Left ventricle myocardium superior (tissue), 1 donor: ENCODE measurements at places on chromosomes 12 and 14.

GRCh38 chr14:28305938-28306337 is 460.6 kb upstream of the FOXG1 start:
- DNase-seq, result no peak

GRCh38 chr12:75315518-75315917 is 14.6 kb downstream of the CAPS2 start:
- DNase-seq, result no peak

DNA sequence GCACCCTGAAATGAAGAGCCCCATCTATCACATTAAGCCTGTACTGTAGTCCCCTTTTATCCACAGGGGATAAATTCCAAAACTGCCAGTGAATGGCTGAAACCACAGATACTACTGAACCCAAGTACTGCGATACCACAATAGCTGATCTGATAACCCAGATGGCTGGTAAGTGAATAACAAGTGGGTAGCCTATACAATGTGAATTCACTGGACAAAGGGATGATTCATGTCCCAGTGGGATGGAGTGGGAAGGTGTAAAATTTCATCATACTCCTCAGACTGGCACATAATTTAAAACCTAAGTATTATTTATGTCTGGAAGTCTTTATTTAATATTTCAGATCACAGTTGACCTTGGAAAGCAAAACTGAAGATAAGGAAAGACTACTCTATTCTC is 201.3 kb downstream of the GPHN start:
- DNase-seq, result no peak

DNA sequence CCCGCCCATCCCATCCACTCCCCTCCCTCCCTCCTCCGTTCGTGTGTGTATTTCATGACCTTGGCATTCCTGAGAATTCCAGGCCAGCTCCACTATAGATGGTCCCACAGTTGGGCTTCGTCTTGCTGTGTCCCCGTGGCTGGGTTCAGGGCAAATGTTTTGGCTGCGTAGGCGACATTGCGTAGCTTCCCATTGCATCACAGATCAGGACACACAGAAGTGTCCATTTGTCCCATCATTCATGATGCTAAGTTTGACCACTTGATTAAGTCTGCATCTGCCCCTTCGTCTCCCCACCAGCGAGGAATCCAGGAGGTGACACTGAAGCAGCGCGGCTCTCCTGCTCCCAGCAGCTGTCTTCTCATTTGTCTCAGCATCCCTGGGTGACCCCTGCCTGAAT is 38.6 kb upstream of the MMP17 start:
- no peak for DNase-seq

DNA sequence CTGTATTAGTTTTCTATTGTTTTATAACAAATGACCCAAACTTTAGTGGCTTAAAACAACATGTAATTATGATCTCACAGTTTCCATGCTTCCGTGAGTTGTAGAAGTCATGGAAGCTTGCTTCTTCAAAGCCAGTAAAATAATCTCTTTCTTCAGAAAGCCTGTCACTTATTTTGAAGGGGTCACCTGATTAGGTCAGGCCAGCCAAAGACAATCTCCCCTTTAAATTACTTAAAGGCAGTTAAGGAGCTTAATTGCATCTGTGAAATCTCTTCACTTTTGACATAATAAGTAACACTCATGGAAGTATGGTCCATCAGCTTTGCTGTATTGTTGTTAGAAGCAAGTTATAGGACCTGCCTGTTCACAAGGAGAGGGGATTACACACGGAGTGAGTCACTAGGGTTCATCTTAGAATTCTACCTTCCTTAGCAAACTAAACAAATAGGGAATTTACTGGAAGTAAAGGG is 89.8 kb downstream of the FAR2 start:
- DNase-seq, result no peak

DNA sequence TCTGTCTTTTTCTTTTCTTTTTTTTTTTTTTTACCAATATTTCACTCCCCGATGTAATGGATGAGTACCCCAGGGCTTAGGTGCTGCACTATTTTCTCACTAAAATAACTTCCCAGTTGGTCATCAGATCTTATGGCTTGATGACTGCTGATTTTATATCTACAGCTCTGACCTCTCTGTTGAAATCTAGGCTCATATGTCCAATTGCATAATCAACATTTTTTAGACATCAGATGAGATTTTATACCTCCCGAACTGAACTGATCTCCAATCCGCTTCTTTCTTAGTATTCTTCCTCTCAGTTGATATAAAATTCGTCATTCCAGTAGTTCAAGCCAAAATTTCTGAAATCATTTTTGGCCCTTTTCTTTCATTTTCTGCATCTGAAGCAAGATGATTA is 1236.5 kb downstream of the SLC16A7 start:
- DNase-seq, result no peak

DNA sequence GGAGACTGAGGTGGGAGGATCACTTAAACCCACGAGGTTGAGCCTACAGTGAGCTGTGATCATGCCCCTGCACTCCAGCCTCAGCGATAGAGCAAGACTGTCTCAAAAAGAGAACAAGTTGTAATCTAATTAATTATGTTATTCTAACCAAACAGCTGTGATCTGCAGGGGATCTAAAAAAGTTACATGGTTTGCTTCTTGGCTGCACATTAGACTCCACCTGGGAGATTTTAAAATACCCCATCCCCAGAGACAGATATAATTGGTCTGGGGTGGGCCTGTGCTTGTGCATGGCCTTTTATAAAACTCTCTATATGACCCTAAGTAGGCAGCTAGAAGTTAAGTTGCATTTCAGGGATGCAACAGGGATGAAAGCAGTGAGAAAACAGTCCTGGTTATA is 76.7 kb downstream of the SCAF11 start:
- DNase-seq, result no peak

DNA sequence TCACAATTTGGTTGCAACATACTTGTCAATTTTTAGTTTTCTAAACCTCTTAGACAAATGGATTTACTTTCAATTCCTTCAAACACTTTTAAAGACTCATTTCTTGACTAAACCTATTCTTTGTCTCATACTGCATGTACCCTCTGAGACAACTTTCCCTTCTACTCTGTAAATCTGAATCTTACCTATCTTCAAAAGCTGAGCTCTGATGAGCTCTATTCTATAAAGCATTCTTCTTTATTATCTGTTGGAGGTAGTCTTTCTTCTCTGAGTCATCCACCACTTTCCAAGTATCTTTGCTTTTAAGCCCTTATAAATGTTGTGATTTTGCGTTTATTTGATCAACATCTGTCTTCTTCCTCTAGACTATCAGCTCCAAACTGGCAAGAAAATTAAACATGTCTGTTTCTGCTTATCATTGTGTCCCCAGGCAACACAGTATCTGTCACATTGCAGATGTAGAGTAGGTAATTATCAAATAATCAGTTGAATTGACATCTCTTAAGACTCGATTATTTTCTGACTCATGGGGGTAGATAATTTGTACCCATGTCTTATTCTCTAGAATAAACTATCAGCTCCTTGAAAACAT is 265.6 kb upstream of the FAR2 start:
- no peak for DNase-seq

DNA sequence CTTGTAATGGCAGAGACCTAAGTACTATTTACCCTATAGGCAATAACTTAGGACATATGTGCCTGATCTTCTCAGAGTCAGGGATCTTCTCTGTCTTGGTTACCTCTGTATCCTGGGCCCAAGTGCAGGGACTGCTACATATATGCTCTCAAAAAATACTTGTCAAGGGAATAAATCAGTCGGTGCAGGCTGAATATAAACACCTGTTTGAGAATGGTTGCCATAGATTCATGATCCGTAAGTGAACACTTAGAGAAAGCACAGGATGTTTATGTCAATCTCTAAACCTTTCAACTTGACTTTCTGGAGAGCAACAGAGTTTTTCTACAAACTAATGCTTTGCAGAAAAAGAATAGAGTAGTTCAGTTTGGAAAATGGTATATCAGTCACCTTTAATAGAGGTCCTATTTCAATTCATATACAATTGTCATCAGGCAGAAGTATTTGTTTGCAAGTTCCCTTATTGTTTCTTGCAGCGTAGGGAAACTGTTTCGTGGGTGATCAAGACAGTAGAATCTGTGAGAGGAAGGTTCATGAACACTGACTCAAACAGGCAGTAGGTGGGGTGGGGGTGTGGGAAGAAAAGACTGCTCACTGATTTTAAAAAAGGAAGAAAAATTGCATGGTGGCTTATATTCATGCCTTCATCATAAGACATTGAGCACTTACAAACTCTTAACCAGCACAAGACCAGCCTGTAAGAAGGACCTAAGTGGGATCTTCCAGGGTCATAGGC is 6.0 kb upstream of the UBE2N start:
- DNase-seq, result no peak

DNA sequence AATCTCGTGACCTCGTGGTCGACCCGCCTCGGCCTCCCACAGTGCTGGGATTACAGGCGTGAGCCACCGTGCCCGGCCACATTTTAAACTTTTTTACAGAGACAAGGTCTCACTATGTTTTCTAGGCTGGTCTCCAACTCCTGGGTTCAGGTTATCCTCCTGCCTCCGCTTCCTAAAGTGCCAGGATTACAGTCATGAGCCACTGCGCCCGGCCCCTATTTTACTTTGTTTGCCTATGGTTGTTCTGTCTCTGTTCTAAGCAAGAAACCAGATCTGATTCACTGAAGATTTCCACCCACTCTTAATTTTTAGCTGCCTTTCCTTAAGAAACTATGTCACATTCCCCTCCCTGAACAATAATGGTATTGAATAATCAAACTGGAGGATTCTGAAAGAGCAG is 38.9 kb upstream of the PSEN1 start:
- DNase-seq, result no peak

DNA sequence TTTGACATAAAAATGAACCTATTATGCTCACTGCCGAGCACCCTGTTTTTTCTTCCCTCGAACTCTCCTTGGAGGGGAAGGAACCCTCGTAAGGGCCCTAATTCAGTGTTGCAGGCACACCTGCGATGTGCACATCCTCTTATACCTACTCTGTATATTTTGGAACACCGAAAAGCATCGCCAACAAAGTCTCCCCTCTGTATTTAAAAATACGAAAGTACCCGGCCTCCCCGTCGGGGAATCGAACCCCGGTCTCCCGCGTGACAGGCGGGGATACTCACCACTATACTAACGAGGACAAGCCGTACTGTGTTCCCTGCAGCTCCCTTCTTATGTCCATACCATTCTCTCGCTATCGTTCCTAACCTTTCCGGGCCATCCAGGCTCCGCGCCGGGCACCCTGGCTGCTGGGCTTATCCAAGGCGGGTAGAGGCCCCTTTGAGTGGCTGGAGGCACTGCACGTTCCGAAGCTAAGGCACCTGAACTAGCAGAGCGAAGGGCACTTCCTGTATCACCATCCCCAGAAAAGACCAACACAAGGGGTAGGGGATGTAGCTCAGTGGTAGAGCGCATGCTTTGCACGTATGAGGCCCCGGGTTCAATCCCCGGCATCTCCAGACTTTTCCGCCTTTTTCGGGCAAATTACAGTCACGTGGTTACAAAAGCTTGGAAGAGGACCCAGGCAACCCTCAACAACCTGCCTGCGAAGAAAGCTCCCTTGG is 25.1 kb upstream of the UBC start:
- peak; percentile 88 for DNase-seq

DNA sequence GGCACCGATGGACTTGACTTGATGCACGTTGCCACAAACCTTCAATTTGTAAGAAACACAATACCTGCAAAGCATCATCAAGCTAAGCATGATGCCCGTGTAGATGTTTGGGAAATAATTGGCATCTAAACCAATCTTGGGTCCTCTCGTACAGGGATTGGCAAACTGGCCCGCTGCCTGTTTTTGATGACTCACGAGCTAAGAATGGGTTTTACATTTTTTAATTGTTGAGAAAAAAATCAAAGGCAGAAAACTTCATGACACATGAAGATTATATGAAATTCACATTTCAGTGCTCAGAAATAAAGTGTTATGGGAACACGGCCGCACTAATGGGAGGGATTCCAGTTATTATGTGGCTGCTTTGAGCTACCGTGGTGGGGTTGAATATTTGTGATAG is 10.9 kb downstream of the MTA1 start:
- no peak for DNase-seq

DNA sequence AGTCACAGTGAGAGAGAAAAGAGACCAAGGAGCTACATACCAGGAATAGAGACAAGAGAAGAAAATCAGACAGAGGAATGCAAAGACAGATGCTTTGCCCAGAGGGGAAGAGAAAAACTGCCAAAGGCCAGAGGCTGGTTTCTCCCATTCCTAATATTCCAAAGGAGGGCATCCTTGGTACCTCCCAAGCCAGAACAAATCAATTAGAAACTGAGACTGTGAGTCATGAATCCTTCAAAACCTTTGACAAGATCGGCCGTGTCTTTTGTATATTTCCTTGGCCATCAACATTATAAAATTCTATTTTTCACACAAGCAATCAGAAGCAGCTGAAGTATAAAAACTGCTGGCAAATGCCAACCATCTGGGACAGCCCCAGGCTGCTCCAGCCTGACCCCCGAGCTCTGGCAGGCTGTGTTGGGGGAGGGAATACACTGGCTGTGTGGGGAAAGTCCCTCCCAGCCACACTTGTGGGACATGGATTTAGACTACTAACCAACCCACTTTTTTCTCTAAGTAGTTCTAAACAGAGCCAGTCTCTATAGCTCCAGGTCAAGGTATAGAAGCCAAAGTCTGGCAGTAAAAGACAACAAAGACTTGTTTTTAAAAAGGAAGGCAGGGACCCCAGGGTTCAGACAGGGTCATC is 13.7 kb downstream of the POMT2 start:
- no peak for DNase-seq

- no peak for DNase-seq
Measured at GRCh38 chr12:58648176-58648575, 272.1 kb downstream of the LRIG3 start.

GRCh38 chr12:115438314-115438713 is 754.3 kb upstream of the TBX3 start:
- DNase-seq, result no peak

GRCh38 chr14:70873627-70874026 is 33.6 kb upstream of the PCNX1 start:
- DNase-seq, result no peak

DNA sequence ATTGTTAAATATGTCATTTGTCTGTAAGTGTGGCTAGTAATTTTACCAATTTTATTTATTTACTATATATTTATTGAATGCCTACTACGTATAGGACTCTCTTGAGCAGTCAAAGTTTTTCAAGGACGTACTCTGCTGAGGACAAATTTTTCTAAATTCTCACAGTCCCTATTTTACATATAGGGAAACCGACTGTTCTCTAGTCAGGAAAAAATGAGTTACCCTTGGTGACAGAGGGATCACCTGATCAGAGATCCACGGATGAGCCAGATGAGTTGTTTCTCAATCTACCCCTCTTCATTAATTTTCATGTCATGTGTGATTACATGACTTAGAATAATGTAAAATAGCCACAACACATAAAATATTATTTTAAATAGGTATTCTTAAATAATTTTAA is 96.2 kb upstream of the SLC38A2 start:
- DNase-seq, result no peak

DNA sequence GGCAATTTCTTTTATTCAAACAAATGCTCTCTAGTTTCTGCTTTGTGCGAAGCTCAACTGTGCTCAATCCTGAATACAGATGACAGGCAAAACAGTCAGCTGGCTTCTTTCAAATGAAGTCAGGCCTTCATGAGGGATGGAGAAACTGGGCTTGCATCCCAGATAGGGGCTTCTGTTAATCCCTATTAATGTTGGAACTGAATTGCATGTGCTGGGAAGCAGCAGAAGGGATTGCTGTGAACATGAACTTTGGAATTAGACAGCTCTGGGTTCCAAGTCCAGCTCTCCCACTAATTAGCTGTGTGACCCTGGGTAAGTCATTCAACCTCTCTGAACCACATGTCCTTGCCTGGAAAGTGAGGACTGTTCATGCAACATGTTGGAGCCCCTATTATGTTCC is 21.1 kb upstream of the CORO1C start:
- no peak for DNase-seq

GRCh38 chr14:71834284-71835204 is 97.7 kb upstream of the RGS6 start:
- DNase-seq, result no peak
